H7 (cell line): ENCODE measurements at places on chromosomes 4 and X. TPM values are rescaled to one million over a fixed set of nuclear protein-coding genes. Genes with fewer than 3 reads are reported as not detected.

The MGARP gene
- total RNA-seq = 0.21 and 2.0 TPM in 2 replicates

The TET2 gene
- total RNA-seq = 0.59 and 0.74 TPM in 2 replicates

The TBC1D8B gene
- 1.1 and 2.7 TPM in 2 replicates for total RNA-seq

The TEX11 gene
- 0.03 and 0.37 TPM in 2 replicates for total RNA-seq

The HTR2C gene
- total RNA-seq = 3.2 and 4.5 TPM in 2 replicates

The UVSSA gene
- total RNA-seq = 12.6 and 16.1 TPM in 2 replicates

The SLC25A14 gene
- 24.9 and 27.8 TPM in 2 replicates for total RNA-seq

The TMEM156 gene
- total RNA-seq = not detected in 2 replicates

- DNase-seq = peak; percentile 63
Observed at GRCh38 chrX:23883737-23884354, 23.9 kb downstream of the APOO start.

DNA sequence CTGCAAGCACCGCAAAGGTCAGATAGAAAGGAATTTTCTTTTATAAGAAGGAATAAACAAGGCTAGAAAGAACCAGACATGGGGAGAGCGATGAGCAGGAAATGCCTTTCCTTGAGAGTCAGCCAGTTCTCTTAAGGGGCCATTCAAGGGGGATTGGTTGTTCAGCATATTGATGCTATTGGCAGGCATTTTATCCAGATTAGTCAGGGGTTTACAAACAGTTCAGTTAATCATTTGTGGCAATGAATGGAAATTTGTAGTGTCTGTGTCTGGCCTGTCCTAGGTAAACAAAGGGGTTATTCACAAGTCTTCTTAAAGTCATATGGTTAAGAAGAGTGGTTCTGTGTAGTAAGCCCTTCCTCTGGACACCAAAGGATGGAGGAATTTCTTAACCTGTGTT, 184.7 kb upstream of the FRMPD4 start:
- no peak for DNase-seq

DNA sequence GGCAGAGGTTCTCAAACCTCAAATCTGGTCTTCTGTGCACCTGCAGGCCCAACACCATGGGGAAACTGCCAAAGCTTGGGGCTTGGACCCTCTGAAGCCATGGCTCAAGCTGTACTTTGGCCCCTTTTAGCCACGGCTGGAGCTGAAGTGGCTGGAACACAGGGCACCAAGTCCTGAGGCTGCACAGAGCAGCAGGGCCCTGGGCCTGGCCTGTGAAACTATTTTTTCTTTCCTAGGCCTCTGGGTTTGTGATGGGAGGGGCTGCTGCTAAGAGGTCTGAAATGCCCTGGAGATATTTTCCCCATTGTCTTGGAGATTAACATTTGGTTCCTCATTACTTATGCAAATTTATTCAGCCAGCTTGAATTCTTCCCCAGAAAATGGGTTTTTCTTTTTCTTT, 18.3 kb upstream of the PI4K2B start:
- no peak for DNase-seq

DNA sequence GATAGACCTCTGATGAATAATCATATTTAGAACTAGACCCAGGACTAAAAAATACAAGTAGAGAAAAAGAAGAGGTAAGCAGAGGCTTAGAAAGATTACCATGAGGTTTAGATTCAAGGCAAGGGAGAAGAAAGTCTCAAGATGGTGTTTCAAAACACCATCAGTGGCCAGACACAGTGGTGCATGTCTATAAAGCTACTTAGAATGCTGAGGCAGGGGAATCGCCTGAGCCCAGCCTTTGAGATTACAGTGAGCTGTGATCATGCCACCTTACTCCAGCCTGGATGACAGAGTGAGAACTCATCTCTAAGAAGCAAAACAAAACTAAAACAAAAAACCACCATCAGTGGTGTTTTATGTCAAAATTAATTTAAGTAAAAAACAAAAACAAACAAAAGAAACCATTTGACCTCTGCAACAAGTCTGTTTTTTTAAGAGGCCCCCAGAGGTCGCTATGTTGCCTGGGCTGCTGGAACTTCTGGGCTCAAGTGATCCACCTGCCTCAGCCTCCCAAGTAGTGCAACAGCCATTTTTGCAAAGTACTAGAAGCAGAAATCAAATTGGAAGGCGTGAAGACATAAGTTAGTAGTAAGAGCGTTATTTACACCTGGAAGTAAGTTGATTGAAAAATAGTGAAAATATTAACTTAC, 784.3 kb downstream of the ADGRL3 start:
- peak; percentile 1 for DNase-seq

- no peak for DNase-seq
Observed at GRCh38 chr4:27463816-27464215, 603.2 kb downstream of the STIM2 start.

DNA sequence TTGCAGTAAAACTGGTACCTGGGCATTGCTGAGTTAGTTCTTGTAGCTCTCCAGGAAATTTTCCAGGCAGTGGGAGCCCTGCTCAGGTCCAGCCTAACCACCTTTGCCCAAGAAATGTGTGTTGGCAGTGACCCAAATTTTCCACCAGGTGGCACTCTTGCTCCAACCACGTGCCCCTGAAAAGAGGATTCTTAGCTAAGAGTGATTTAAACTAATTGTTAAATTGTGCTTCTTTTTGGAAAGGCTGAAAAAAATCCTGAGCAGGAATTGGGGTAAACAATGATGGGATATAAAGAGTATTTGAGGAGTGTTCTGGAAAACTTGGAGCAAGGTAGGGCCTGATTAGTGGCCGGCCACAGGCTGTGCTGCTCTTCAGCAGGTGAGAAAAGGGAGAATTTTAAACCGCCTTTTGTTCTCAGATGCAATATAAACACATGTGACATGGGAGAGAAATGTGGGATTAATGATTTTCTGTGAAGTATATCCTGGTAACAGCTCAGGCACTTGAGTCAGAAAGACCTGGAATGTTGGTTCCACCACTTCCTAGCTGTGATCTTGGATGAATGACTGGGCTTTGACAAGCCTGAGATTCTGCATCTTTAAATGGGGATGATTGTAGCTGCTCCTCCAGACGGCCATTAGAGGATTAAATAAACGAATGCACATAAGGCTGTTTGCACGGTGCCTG, 219.6 kb downstream of the PTTG2 start:
- DNase-seq = peak; percentile 81

- DNase-seq = no peak
Observed at GRCh38 chr4:159027535-159027934, 75.3 kb upstream of the RAPGEF2 start.

GRCh38 chrX:11567528-11568220, 98.0 kb downstream of the ARHGAP6 start:
- DNase-seq = no peak

GRCh38 chrX:13000301-13000811, 25.4 kb downstream of the TMSB4X start:
- DNase-seq = no peak

GRCh38 chr4:152359208-152360044, 176.5 kb downstream of the FBXW7 start:
- no peak for DNase-seq

- no peak for DNase-seq
Observed at GRCh38 chr4:125368671-125369081, 53.9 kb downstream of the FAT4 start.

DNA sequence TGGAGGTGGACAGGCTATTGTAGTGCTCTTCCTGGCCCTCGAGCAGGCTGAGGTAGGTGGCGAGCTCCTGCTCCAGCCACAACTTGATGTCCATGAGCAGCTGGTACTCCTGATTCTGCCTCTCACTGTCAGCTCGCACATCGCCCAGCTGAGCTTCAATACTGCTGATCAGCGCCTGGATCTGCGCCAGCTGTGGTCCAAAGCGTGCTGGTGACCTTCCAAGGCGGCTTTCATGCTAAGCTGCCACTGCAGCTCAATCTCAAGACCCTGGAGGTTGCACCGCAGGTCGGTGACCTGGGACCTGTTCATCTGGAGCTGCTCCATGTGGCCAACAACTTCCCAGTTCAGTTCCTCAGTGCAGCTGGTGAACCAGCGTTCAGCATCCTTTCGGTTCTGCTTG, 31.2 kb downstream of the LRIT3 start:
- no peak for DNase-seq

DNA sequence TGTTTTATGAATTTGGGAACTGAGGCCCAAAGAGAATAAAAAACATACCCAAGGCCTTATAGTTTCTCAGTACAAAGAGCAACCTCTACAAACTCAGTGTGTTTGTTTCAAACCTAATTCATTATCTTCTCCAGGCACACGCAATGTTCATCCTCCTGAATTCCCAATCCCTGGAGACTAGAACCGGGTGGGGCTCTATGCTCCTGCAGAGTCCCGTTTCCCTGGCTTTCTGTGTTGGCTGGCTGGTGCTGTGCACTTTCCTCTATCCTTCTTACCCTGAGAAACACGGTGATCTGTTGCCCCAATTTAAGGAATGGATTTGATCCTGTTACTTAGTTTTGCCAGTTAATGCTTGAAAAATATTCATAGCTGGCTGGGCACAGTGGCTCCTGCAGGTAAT, 63.9 kb downstream of the FGFBP1 start:
- no peak for DNase-seq

DNA sequence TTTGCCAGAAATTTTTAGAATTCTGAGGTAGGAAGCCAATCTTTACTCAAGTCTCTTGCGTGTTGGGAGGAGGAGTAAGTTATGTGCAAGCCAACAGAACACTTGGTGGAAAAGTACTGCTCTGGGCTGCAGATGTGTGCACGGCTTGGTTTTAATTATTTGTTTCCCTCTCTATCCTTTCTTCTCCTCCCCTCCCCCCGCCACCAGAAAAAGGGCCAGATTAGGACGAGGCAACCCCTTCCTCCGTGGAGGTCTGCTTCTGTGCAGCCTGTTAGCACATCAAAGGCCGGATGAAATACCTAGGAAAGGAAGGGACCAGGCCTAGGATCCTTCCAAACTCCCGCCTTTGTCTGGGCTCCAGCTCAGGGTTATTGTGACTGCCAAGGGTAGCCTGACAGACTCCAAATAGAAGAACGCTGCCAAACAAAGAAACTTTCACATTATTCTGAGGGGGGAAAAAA, 1.0 kb upstream of the PGRMC1 start:
- peak; percentile 40 for DNase-seq

- DNase-seq = no peak
Observed at GRCh38 chrX:76148041-76148665, 24.7 kb upstream of the PBDC1 start.

DNA sequence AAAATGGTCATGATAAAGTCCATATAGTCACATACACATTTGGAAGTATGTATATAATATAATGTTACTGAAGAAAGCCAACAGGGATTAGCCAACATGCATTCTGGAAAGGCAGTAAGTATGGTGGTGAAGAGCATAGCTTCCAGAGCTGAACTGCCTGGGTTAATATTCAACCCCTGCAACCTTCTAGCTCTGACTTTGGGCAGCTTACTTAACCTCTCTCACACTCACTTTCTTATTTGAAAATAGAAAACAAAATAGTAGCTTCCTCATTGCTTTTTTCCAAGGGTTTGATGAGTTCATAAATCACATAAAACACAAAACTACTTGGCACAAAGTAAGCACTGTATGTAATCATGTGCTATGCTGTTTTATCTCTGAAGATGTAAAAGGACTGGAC, 216.4 kb downstream of the CHIC2 start:
- DNase-seq = no peak

DNA sequence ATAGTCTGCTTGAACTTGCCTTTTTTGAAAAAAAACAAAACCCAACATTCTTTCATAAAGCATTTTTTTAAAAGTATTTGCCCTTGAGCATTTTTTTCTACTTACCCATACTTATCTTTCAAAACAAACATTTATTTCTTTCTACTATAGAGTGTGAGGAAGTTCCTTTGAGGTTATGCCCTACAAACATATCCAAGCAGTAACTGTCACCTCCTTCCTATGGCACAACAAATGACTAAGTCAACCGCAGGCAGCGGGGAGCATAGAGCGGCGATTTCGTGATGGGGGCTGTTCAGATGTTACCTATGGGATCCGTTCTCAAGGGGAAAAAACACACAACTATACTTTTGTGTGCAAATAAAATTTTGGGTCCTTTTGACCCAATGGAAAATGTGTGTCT, 19.4 kb downstream of the SPRY1 start:
- DNase-seq = no peak

DNA sequence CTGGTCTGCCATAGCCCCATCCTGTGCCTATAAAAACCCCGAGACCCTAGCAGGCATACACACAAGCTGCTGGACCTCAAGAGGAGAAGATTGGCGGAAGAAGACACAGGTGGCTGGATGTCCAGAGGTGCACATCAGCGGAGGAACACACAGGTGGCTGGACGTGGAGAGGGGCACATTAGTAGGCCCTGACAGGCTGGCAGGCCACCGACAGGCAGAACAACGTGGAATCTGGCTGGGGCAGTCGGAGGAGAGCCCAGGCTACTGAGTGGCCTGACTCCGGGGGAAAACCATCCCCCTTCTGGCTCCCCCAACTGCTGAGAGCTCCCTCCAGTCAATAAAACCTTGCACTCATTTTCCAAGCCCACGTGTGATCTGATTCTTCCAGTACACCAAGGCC, 512.5 kb upstream of the AMOT start:
- no peak for DNase-seq

- no peak for DNase-seq
Observed at GRCh38 chr4:182695842-182696241, 221.3 kb downstream of the DCTD start.

- DNase-seq = no peak
Observed at GRCh38 chr4:91681544-91681943, 622.2 kb upstream of the GRID2 start.

DNA sequence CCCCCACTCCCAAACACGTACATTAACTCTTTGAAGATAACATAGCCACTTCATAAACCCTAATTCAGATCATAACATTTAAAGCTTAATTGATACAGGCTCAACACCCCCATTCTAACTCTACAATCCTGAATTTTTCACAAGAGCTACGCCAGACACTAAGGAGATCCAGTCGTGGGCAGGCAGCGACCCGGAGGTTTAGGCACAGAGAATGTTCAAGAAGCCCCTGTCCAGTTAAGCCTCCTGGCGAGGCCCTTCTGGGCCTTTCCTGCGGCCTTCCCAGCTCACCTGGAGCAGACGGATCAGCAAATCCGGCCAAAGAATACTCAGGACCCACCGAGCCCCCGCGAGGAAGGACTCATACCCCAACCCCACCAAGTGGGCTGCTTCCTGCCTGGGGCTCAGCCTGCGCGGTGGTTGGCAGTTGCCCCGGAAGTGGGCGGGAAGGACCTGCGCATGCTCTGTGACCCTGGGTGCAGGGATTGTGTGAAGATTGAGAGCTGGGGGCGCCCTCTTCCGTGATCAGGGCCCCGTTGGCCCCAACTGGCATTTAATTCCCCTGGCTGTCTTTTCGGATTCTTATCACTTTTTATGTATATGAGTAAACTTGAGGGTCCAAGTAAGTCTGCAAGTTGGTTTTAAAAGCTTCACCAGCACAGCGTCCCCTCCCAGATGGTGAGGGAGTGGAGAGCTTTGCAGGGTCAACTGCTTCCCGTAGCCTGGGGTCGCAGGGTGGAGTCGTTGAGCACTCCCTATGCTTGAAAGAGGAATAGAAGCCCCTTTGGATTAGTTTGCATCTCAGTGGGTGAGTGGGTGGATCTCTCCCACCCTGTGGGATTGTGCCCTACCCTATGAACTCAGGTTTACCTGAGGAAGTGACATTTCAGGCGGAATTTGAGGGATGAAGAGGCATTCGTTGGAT, at the start of gene TRIM61:
TSS of gene TRIM61 (minus strand) at position 415 of the 922 bp plus-strand sequence. CDS start 7,655 bp downstream, outside the sequence.
- peak; percentile 24 for DNase-seq

DNA sequence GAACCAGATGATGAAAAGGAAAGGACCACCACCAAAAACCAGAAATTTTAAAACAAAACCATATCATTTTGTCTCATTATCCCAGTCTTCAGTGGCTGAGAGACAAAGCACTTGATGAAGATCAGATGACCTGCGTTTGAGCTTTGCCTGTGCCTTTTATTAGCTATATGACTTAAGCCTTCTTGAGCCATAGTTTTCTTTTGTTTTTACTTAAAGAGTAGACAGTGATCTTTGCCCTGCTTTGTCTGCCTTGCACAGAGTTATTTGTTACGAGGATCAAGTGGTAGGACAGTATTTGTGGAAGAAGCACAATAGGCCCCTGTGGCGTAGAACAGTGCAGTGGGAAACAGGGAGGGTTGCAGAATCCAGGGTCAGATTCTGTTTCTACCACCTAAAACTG, 89.9 kb downstream of the SLC10A6 start:
- no peak for DNase-seq
